ENCODE measurements at places on chromosomes 1 and 21.

DNA sequence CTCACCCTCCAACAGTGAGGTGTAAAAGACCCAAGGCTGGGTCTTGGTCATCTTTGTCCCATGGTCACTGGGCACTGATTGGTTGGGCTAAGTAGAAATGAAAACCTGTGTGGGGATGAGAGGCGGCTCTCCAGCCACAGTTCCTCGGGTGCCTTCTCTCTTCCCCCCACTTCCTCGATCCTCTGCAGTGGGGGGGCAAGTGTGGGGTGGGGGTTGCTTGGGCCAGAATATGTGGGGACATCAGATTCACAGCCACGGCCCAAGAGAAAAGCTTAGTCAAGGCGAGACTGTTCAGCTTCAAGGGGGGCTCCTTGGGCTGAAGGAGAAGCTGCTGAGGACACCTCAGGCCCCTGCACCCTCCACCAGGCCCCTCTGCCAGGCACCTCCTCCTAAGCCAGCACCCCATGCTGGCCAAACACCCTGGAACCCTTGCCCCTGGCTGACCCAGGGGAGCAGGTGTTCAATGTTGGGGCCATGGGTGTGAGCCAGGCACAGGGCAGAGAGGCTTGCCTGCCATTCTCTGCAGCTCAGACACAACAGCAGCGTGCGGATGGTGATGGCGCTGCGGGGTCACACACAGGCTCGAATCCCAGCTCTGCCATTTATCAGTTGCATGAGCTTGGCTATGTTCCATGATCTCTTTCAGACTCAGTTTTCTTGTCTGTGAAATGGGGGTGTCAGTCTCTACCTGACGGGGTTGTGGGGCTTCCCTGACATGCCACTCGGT lies 21.0 kb upstream of the TNFRSF1B start:
- no peak for DNase-seq

- no peak for DNase-seq
Measured at GRCh38 chr1:182003025-182003725, 58.3 kb downstream of the ZNF648 start.

- DNase-seq: no peak
Measured at GRCh38 chr1:22216966-22217365, 74.1 kb upstream of the WNT4 start.

DNA sequence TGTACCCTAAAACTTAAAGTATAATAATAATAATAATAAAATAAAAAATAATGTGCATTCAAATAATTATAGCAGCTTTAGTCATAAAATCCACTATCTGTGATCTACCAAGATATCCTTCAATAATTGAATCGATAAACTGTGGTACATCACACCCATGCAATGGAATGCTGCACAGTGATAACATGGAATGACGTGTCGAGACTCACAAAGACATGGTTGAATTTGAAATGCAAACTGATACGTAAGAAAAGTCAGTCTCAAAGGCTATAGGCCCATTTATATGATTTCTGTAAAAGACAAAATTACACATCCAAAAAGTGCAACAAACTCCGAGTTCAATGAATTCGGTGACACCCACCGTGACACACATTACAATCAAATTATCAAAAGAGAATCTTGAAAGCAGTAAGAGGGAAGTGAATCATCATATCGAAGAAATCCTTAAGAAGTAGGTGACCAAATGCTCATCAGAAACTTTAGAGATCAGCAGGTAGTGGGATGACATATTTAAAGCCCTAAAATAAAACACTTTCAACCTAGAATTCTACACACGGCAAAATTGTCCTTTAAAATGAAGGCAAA lies 5.2 kb upstream of the SPRR2E start:
- no peak for DNase-seq

GRCh38 chr1:53535846-53536245 lies 76.6 kb downstream of the DMRTB1 start:
- no peak for DNase-seq

DNA sequence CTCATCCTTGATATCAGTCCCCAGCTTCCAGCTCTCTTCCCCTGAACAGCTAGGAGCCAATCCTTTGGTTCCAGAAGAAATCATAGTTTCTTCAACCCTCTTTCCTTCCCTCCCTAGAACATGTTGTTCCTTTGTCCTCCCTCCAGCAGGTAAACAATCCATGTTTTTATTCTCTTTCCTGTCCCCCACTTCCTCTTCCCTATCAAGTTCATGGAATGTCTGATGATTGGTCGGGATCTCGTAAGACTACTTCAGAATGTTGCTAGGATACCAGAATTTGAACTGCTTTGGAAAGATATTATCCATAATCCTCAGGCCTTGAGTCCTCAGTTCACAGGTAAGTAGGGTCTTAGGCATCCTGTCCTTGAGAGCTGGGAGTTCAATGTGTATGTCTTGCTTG lies 23.1 kb upstream of the SLC27A3 start:
- DNase-seq: no peak

DNA sequence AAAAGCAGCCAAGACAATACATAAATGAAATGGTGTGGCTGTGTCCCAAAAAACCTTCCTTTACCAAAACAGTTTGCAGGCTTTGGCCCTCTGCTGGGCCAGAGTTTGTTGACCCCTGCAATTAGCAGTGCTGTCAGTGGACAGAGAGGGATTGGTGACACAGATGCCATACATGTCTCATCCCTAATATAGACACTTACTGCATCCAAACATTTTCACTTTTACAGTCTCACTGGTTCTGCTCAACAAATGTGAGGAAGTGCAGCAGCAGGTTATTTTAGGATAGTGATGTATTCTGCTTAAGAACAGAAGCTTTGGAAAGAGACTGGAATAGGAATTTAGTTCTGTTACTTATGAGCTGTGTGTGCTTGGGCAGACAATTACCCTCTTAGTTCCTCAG lies 462.8 kb upstream of the LRRC7 start:
- DNase-seq: no peak

- DNase-seq: no peak
Measured at GRCh38 chr1:67909776-67910175, 76.5 kb upstream of the GNG12 start.

- DNase-seq: no peak
Measured at GRCh38 chr1:55781003-55781402, 565.8 kb upstream of the USP24 start.

All from activated CD8-positive, alpha-beta memory T cell treated with anti-CD3 and anti-CD28 coated beads, Interleukin-2, amount 50 U/mL, for 48 hours (primary cell).